ENCODE measurements at places on chromosomes 1 and 21.

DNA sequence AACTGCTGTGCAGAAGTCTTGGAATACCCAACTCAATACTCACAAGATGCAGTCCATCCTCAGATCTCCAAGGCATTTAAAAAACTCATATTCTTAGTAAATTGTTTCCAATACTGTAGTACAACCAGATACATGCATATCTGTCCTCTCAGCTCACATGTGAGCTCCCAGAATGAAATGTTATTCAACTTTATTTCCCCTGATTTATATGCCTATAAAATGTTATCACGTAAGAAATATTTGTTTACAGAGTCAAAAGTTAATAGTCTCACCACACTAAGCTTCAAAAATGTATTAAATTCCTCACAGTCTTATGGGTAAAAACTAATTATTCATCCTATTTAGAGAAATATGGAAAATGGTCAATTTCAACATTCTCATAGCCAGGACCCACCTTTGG lies 56.6 kb downstream of the LTN1 start:
- no peak for DNase-seq

DNA sequence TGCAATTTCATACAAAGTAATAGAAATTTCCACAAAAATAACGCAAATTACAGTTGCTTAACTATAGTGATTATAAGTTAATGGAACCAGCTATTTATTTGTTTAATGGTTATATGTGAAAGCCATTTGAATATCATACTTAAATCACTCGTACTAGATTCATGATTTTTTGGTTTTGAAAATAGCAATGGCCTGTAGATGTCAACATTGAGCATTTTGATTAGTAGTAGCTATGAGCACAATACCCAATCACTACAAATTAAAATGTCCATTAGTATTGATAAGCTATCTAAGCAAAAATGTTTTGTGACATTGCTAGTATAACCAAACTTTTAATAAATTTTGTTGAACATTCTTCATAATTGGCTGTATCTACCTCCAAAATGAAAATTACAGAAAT lies 10.0 kb downstream of the COL24A1 start:
- no peak for DNase-seq

DNA sequence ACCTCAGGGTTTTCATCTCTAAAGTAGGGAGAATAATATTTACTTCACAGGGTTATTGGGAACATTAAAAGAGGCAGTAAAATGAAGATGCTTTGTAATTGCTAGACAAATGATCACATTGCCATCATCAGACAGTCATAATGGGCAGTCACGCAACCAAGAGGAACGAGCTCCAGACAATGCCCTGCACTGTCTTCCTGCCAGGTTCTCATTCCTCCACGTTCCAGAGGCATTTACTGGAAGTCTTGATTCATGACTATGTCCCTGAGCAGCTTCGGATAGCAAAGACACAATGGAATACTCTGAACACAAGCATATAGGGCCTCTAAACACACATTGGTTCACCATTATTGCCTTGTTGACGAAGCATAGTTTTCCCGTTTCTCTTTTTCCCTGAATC lies 389.7 kb downstream of the NTNG1 start:
- DNase-seq: no peak

- no peak for DNase-seq
These were observed 42.1 kb upstream of the NBPF3 start for GRCh38 chr1:21397813-21398188.

- DNase-seq: no peak
These were observed 25.7 kb downstream of the DIO1 start for GRCh38 chr1:53919675-53920066.

DNA sequence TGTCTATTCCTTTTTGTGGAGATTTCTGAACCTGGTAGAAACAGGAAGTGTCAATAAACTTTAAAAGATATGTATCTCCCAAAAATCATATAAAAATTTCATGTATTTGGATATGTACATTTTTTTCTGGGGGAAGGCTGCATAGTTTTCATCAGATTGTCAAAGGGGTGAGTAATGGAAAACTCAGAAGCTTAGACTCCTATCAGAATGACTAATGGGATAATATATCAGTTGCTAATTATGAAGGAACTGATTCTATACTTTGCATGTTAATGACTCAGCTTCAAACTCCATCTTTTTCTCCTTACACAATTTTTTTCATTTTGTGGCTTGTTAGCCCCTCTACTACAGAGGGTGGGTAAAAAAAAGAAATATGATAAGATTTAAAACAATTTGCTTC lies 55.9 kb downstream of the GON4L start:
- no peak for DNase-seq

DNA sequence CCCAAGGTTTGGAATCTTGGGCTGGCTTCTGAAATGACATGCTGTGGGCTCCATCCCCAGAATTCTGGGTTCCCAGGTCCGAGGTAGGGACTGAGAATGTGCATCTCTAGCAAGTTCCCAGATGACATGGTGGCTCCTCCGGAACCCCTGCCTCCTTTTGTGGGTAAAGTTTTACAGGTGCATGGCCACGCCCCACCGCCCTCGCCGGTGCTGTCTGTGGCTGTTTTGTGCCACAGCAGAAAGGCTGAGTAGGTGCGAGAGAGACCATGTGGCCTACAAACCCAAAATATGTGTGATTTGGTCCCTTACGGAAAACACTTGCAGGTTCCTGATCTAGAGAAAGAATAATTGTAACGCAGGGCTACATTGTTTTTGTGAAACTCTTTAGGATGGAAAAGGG lies 30.9 kb downstream of the SKI start:
- no peak for DNase-seq

DNA sequence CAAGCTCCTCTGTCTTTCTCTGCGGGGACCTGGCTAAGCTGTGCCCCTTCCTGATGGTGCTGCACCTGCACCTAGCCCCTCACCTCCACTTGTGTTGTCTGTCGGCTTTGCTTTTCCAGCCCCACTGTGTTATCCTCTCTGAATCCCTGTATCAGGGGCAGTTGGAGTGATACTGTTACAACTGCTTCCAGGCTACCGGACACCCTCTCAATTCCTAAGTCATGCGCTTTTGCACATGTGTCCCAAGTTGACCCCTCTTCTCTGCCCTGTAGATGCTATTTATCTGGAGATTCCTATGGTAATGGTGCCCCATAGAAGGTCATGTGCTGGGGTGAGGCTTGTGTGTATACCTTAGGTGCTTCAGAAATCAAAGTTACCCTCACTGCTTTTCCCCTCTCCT lies 58.9 kb downstream of the TBCE start:
- no peak for DNase-seq
